Stimulated activated CD4-positive, alpha-beta T cell treated with anti-CD3 and anti-CD28 coated beads, TNF-alpha, amount 100 ng/mL, for 1 hour (primary cell): ENCODE measurements at places on chromosomes 6 and 20.

DNA sequence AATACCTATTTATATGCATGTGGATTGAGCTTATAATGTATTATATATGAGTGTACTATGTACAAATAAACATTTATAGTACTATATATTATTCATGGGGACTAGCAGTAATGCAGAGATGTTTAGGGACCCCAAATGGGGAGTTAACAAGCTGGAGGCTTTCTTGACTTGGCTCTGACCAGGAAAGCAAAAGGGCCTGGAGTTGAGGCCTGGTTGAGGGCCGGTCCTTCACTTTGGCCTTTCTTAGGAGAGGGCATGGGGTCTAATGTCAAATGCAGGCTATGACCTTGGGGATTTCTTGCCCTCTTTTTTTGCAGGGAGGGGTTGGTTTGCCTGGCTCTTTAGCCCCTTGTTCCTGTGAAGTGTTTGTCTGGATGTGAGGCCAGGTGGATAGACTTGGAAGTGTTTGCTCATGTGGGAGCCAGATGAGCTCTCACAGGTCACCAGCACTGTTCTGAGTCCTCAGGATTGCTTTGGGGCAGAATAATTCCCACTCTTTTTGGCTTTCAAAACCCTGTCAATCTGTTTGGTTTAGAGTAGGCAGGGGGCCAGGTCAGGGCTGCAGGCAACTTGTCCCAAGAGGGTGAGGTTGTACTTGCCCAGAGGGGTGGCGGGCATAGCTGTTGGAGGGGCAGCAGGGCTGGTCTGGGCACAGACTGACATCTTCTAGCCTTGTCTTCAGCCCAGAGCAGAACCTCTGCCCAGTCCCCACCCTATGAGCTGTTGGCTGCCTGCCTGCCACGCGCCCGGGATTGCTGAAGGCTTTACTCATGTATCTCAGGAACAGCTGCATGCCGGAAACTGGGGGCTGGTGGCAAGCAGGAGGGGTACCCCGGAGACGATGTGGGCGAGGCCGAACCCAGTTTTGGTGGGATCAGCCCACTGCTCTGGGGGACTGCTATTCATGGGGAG, 14.6 kb downstream of the TJAP1 start:
- no peak for DNase-seq

GRCh38 chr6:41713159-41713649, 22.2 kb downstream of the TFEB start:
- no peak for DNase-seq

GRCh38 chr20:50339466-50339901, 148.9 kb downstream of the CEBPB start:
- DNase-seq, result no peak

DNA sequence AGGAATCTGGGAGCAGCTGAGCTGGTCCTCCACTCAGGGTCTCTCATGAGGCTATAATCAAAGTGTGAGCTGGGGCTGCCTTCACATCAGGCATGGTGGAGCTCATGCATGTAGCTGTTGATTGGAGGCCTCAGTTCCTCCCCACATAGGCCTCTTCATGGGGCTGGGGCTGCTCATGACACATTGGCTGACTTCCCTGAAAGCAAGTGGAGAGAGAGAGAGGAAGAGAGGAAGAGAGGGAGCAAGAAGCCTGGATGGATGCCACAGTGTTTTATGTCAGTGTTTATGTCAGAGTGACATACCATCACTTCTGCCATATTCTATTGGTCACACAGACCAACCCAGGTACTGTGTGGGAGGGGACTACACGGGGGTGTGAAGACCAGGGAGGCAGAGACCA, 43.8 kb downstream of the EYA2 start:
- DNase-seq, result no peak

GRCh38 chr20:63178446-63178820, 37.5 kb downstream of the YTHDF1 start:
- no peak for DNase-seq

- no peak for DNase-seq
Measured at GRCh38 chr6:145075425-145075824, 659.9 kb downstream of the EPM2A start.

DNA sequence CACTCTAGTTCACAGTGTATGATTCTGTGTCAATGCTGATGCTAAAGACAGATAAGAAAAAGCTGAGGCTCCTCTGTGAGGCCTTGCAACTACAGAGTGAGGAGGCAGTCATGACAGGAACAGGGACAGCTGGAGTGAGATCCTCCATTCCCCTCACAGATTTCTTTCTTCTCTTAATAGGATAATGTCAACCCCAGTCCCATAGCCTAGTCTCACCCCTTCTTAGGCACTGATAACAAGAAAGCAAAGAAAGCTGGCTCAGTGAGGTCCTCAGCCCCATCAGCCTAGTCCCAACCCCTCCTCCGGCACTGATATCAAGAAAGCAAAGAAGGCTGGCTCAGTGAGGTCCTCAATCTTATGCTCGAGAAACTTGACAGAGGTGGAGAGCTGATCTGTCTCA, 2.1 kb upstream of the PTCHD4 start:
- no peak for DNase-seq

- DNase-seq, result no peak
Measured at GRCh38 chr20:62959101-62959971, 6.8 kb downstream of the SLC17A9 start.

DNA sequence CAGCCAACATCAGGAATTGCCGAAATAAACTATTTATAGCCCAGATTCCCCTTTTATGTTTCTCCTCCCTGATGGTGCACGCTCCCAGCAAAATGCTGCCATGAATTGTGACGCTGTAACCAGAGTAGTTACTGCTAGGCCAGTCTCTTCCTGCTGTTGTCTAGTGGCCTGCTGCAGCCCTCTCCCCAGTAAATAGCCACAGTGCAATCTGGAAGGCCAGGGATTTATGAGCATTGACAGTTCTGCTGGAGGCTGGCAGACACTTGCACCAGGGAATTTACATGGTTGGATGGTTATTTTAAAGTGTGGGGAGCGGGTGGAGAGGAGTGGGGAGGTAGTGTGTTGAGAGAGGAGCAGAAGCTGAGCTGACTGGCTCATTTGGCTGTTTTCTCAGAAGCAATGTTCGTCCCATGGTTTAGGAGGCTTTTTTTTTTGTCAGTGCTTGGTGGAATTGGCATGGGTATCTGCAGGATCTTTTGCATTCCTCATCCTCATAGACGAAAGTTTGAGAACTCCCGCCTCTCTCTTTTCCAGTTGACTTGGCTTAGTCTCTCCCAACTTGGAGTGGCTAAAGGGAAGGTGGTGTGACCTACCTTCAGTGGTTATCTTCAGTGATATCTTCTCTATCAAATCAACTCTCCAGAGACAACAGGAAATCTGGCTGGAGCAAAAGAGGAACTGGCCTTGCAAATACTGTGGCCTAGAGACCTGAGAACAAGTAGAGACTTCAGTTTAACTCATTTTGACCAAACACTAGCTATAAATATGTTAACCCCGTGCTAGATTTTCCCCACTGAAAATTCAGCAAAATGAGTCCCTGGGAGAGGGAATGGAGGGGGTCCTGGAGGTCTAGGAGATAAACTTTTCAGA, 99.3 kb upstream of the VSTM2L start:
- no peak for DNase-seq

DNA sequence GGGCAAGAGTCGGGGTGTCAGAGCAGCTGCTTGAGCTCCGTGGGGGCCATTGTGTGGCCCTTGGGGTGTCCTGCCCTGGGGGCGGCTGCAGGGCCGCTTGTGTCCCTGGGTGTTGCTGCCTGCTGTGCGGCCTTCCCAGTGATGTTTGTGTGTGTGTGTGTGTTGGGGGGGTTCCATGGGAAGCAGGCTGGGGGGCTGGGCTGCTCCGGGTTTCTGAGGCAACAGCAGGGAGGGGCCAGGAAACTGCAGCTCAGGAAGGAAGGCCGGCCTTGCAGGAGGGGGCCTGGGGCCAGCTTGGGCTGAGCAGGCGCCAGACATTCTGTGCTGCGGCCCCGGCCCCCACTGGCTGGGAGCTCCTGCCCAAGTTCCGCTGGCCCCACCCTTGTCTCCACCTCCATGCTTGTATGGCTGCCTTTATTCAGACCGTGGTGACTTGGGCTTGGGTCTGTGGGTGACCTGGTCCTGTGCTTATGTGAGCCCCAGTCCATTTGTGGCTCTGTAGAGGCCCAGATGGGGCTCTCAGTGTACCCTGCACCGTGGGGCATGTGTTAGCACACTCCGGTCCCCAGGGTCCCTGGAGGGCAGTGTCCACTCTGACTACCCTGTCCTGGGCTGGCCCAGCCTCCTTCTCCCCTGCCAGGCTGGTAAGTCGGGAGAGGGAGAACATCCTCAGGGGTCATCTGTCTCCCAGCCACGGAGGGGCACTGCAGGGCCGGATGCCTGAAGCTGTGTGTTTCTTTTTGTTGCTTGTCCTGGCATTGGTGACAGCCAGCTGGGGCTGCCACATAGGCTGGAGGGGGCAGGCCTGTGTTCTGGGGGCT, 4.6 kb upstream of the SOX18 start:
- no peak for DNase-seq

DNA sequence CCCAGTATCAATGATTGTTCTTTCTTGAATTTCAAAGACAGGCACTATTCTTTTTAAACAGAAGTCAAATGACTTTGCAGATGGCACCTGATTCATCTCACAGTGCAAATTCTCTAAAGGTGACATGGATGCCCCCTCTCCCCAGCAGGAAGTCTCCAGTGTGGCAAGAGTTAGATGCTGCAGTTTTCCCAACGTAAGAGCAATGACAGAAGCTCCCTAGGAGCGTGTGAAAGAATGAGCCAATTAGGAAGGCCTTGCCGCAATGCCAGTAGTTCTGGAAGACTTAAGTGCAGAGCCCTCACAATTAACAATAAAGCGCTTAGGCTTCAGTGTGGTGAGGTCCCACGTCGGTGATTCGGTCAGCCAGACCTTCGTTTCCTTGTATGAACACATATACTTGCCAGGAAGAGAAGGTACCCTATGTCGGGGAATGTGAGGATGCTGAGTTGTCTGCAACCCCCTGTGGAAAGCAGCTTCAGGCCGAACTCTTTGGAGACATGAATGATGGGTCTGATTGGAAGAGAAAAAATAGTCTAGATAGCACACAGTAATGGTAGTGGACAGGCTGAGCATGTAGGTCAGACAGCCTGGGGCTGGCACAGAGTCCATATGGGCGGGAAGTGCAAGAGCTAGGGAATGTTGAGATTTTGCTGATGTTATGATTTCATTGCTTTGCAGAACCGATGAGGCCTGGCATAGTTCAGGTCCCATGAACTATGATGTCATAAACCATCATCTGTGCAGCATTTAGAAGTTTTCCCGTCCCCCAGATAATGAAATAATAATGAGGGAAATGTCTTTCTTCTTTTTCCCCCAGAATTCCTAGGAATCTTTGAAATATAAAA, 132.6 kb downstream of the PHACTR1 start:
- DNase-seq, result no peak

DNA sequence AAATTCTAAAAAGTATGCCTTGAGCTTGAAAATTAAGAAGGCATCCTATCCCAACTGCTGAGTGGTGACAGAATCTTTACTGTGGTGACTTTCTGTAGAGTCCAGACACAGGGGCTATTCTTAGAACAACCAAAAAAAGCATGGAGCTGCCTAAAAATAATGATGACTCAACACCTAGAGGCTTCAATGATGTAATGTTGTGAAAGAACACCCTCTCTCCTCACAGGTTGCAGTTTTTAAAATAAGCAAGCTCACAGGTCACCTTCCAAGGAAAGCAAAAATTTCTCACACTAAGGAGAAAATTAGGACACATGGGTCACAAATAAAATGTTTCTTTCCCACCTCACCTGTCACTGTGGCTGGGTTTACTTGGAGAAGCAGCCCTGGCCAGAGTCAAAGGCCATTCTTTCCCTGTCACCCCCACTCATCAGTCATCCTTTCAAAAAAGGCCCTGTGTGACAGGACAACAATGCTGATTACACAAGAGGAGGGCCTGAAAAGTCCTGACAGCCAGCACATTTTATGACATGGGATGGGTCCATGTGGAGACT, 53.5 kb downstream of the RCAN2 start:
- DNase-seq, result no peak

- DNase-seq, result no peak
Measured at GRCh38 chr20:20334489-20334888, 33.4 kb upstream of the INSM1 start.

DNA sequence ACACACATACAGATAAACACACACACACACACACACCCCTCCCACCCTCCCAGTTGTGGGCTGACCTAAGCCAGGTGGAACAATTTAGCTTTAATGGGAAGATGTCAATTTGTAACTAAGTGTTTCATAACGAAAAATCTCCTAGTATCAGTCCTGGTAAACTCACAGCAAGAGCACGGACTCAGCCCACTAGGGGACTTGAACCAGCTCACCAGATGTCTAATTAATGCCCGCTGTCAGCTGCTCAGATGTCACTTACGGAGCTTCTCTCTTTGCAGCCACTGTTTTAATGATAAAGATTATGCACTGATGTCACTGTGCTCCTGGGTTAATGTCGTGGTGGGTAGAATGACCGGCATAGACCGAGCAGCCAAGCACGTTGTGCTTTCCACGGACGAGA, 116.6 kb upstream of the INSM1 start:
- no peak for DNase-seq

DNA sequence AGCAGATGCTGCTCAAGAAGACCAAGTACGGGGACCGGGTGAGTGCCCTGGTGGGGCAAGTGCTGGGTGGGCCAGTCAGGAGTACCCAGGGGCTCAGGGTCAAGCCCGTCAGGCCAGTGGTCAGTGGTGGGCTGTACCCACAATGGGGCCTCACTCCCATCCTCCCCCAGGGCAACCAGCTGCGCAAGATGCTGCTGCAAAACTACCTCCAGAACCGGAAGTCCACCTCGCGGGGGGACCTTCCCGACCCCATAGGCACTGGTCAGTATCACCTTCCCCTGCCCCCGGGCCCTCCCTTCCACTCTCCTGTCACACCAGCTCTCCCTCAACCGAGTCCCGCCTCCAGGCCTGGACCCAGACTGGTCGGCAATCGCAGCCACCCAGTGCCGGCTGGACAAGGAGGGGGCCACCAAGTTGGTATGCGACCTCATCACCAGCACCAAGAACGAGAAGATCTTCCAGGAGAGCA, 27.0 kb downstream of the UQCC2 start:
- no peak for DNase-seq

DNA sequence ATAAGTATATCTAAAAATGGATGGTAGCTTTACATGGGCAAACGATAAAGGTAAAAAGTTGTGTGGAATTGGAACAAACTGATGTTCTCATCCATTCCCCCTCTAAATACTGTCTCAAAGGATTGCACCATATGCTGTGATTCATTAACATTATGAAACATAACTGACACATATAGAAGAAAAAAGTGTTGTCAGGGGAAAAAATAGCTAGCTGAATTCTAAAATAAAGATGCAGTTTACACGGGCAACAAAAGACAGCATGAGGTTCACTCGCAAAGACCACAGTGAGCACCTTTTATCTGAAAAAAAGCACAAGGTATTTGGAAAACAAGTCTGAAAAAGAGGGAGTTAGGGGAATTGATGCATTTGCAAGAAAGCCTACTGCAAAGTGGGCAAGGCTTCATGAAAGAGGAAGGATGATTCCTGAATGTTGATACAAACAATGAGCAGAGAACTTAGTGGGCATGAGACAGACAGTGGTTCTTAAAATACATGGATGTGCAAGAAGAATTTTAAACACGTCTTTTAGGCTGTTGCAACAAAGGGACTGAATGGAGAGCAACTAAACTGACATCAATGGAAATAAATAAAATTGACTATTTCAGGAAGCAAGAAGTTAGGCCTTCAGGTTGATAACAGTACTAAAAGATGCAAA, 280.9 kb downstream of the KIF16B start:
- no peak for DNase-seq
